ENCODE measurements at places on chromosomes 7 and 10. TPM values are rescaled to one million over a fixed set of nuclear protein-coding genes. Genes with fewer than 3 reads are reported as not detected.

GRCh38 chr7:1848013-1848640 is 178.1 kb downstream of the ELFN1 start:
- H3K4me3 ChIP-seq: no peak overlapping the region
- no peak overlapping the region for H3K27ac ChIP-seq
- no peaks in the 10 kb centered on the region for H3K27me3 ChIP-seq

- H3K27ac ChIP-seq: no peak overlapping the region
- no peaks in the 10 kb centered on the region for H3K4me1 ChIP-seq
- no peak overlapping the region for H3K4me3 ChIP-seq
- DNase-seq: no peak
- no peaks in the 10 kb centered on the region for H3K27me3 ChIP-seq
- no peaks in the 10 kb centered on the region for H3K36me3 ChIP-seq
Observed at GRCh38 chr7:93838966-93839365, 51.6 kb downstream of the TFPI2 start.

GRCh38 chr7:25460433-25460832 is 232.1 kb upstream of the NPVF start:
- H3K27ac ChIP-seq: no peak overlapping the region
- H3K36me3 ChIP-seq: no peaks in the 10 kb centered on the region
- no peak overlapping the region for H3K4me3 ChIP-seq
- H3K4me1 ChIP-seq: no peaks in the 10 kb centered on the region
- no peaks in the 10 kb centered on the region for H3K27me3 ChIP-seq
- no peak for DNase-seq

GRCh38 chr10:44569193-44570091 is 184.5 kb upstream of the CXCL12 start:
- DNase-seq: no peak
- H3K4me1 ChIP-seq: peaks cover 8% of the 10 kb centered on the region

DNA sequence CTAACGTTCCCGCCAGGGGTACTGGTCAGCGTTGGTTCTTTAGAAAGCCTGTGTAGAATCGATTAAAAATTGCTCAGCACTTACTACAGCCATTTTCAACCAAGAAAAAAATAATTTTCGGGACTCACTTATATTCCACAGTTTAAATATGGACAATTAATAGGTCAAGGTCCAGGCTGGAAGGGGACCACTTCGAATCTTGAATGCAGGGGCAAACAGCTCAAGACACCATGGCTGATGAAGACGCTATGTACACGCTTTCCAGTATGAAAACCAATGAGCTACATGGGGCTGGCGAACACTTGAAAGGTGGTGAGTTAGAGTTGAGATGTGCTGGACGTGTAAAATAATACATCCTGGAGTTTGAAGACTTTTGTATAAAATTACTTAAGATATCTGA is 87.2 kb downstream of the PRKCQ start:
- H3K4me1 ChIP-seq: no peaks in the 10 kb centered on the region
- H3K27me3 ChIP-seq: no peaks in the 10 kb centered on the region
- H3K36me3 ChIP-seq: no peaks in the 10 kb centered on the region
- DNase-seq: no peak
- H3K27ac ChIP-seq: no peak overlapping the region

GRCh38 chr10:101875068-101875688 is 31.6 kb upstream of the KCNIP2 start:
- no peaks in the 10 kb centered on the region for H3K27me3 ChIP-seq
- no peak for DNase-seq
- H3K4me1 ChIP-seq: peaks cover 37% of the 10 kb centered on the region
- H3K27ac ChIP-seq: peak overlapping the region; percentile 30

Gene ANXA8
- total RNA-seq: not detected

DNA sequence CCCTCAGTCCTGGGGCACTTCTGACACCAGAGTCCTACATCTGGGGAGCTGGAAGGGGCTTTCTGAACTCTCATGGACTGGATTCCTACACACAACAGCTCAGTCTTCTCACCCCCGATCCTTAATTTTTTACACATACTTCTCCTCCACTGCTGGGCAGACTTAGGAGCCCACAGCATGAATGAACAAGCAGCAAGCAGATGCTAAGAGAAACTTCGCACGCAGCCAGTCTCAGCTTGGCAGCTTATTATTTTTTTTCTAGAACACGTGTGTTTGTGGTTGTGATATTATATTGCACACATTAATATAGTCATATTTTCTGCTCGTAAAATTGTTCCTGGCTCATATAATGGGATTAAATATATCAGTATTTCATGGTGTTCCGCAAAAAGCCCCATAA is 50.9 kb upstream of the LOXL4 start:
- H3K4me3 ChIP-seq: no peak overlapping the region
- no peaks in the 10 kb centered on the region for H3K27me3 ChIP-seq
- no peak for DNase-seq
- no peaks in the 10 kb centered on the region for H3K36me3 ChIP-seq

DNA sequence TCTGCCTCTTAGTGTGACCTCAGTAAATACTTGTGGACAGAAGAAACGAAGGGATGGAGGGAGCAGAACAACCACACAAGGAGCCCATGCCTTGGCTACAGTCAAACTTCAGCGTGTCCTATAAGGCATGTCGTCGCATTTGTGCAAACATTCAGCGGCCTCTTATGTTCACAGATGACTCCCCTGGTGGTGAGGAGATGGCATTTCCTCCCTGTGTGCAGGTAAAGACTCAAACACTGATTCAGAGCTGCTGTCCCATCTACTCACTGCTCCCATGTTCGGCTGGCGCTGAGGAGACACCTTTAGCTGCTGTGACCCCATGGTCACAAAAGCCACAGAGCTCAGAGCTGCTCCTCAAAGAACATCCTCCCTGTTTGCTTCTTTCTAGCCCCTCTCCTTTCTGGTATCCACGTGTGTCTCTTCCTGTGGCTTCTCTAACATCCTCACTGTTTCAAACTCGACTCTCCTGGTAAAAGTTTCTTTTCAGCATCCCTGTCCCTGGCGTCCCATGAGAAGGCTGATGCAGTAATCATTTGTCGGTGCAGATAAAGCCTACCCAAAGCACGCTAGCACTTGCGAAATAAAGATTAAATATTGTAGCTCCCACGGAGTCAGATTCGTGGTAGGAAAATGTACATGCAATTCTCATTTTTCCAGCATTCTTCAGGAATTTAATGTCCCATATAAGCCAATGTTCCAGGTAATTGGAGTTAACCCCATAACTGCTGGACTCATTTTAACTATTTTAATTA is 124.9 kb upstream of the NEBL start:
- H3K36me3 ChIP-seq: no peaks in the 10 kb centered on the region
- no peak overlapping the region for H3K27ac ChIP-seq
- peak; percentile 37 for DNase-seq
- no peaks in the 10 kb centered on the region for H3K27me3 ChIP-seq
- H3K4me3 ChIP-seq: no peak overlapping the region

GRCh38 chr7:105971845-105972244 is 8.8 kb downstream of the CDHR3 start:
- H3K36me3 ChIP-seq: no peaks in the 10 kb centered on the region
- no peak overlapping the region for H3K4me3 ChIP-seq
- DNase-seq: no peak
- H3K4me1 ChIP-seq: no peaks in the 10 kb centered on the region
- H3K27me3 ChIP-seq: no peaks in the 10 kb centered on the region

DNA sequence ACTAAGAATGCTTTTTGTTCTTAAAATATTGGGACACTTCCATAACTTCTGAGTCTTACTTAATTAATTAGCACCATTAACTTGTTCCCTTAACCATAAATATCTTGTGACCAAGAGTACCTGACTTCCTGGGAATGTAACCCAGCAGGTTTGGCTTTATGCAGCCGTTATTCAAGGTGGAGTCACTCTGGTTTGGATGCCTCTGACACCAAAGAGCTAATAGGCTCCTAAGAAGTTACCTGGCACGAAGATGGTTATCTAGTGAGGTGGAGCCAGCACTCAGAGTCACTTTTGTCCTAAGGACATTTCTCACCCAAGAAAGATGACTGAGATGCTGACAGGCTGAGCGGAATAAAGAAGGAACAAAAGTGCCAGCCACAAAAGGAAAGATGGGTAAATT is 172.3 kb downstream of the C1GALT1 start:
- no peaks in the 10 kb centered on the region for H3K27me3 ChIP-seq
- DNase-seq: no peak
- no peak overlapping the region for H3K27ac ChIP-seq
- no peaks in the 10 kb centered on the region for H3K36me3 ChIP-seq
- H3K4me1 ChIP-seq: no peaks in the 10 kb centered on the region

Measured in neural progenitor cell (in vitro differentiated cells).